BJ (cell line): ENCODE measurements at places on chromosomes 2 and 18.

DNA sequence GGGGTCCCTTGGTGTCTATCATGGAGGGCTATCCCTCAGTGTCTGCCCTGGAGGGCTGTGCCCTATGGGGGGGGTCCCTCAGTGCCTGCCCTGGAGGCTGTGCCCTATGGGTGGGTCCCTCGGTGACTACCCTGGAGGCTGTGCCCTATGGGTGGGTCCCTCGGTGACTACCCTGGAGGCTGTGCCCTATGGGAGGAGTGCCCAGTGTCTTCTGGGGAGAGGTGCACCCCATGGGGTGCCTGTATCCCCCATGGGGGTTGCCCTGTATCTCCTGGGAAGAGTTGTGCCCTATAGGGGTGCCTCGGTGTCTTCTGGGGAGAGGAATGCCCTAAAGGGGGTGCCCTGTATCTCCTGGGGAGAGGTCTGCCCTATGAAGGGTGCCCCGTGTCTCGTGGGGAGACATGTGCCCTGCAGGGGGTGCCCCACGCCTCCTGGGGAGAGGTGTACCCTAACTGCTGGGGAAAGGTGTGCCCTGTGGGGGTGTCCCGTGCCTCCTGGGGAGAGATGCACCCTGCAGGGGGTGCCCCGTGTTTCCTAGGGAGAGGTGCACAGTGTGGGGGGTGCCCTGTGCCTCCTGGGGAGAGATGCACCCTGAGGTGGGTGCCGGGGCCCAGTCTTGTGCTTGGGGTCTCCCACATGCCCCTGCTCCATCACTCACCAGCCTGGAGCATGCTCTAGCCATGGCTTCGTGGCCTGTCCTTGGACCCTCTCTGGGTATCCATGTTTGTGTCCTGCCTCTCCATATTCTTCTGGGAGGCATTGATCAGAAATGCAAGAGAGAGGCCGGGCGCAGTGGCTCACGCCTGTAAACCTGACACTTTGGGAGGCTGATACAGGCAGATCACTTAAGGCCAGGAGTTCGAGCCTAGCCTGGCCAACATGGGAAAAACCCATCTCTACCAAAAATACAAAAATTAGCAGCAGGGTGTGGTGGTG is 215.6 kb downstream of the HDAC4 start:
- DNase-seq: no peak

- DNase-seq: no peak
Measured at GRCh38 chr2:78586316-78586715, 439.2 kb upstream of the REG3G start.

DNA sequence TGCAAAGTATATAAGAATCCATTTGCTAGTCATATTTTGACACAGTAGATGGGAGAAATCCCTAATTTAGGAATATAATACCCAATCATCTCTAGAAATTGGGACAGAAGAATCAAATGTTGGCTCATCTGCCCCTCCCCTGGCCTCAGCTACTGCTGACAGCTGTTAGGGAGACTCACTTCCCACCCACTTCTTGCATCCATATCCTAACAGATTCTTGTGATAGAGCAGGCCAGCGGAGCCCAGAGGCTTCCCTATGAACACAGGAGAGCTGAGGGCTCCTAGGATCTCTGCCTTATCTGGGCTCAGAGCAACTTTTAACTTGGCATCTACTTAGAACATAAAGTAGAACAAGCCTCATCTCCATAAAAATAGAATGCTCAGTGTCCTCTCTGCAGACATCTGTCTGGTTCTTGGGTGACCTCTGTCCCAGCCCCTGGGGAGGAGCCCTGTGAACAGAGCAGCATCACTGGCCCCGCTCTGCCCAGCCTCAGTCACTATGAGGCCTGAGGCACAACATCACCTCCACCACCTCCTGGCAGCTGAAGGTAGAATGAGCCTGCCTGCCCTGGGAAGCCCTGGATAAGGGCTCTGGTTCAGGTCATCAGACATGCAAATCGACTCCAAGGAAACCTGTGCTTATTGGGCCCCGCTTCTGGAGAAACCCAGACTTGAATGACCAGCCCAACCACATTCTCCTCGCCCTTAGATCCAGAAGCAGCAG is 229.7 kb downstream of the ANKRD36B start:
- no peak for DNase-seq

DNA sequence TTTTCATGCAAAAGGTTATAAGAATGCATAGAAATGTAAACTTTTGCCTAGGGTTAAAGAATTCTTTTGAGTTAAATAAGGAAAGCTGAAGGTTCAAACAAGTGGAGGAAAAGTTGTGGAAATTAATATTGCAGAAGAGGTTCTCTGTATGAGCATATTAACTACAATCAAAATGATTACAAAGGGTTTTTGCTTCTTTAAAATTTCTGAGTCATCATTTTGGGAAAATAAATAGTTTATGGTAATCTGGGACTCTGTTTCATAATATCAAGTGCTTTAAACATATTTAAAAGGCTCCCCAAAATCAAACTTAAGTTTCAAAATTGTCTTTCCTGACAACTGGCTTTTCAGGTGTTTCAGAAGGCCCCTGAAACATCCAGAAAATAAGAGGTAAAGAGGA is 415.7 kb downstream of the ZNF804A start:
- no peak for DNase-seq

DNA sequence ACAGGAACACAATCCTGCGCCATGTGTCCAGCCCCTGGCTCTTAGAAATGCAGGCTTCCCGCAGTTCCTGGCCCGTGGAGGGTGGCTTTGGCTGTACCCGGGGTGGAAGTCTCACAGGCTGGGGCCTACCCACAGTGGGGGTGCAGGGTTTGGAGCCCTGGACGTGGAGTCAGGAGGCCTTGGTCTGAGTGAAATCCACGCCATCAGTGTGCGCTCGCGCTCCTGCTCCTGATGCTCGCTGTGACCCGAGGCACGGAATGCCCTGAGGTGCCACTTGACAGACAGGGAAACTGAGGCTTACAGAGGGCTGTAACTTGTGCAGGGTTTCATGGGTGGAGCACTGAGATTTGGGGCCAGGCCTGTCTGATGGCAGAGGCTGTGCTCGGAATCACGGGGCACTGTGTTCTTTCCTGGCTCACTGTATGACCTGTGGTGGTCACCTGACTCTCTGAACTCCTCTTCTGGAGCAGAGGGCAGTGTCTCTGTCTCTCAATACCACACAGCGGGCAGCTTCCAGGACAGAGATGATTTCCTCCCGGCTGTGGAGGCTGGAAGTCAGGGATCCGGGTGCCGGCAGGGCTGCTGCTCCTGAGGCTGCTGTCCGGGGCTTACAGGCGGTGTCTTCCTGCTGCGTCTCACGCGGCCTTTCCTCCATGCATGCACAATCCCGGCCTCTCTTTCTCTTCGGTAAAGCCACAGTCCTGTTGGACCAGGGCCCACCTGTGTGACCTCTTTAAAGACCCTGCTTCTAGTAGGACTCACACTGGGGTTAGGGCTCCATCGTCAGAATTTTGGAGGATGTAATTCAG is 25.9 kb upstream of the ALLC start:
- DNase-seq: no peak

DNA sequence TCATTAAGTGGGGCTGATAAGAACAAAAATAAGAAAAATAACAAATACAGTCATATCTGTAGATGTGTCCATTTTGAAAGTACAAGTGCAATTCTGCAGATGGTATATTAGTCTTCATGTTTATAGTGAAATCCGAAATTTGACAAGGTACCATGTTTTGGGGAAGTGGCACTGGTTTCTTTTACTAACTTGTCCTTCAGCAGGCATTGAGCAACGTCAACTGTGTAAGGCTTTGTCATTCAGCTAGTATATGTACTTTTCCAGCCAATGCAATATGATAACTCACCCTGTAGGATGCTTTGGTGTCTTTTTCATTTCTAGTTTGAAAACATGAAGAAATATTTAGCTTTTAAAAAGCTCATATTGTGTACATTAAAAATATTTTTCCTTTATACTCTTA is 139.9 kb downstream of the MCFD2 start:
- no peak for DNase-seq

DNA sequence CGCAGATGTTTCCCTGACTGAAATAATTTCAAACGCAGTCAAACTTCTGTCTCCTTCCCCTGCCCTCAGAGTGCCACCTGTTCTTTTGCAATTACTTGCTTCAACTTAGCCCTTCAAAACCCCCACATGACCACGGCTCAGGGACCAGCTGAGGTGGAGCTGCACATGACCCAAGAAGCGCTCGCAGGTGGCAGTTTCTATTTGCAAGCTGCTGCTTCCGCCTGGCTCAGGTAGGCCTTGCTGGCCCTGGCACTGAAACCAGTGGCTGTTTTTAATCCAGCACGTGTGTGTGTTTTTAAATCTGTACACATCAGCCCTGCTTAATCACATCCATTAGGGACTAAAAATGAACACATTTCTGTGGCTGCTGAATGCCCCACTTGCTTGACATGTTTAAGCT is 95.3 kb downstream of the CCDC93 start:
- no peak for DNase-seq

GRCh38 chr18:36601316-36601715 is 227.5 kb downstream of the TPGS2 start:
- no peak for DNase-seq

DNA sequence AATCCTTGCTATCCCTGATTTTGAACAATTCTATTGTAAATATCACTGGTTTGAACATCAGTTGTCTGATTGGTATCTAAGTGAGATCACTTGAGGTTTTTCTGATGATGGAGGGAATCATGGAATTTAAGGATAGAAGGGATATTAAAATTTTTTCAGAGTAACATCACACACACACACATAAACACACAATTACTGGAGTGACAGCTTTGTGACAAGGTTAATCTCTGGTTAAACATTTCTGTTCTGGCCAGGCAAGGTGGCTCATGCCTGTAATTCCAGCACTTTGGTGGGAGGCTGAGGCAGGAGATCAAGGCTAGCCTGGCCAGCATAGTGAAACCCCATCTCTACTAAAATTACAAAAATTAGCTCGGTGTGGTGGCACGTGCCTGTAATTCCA is 85.3 kb downstream of the SOCS6 start:
- DNase-seq: peak; percentile 33

GRCh38 chr2:217420854-217421253 is 561.0 kb upstream of the TNP1 start:
- DNase-seq: no peak

DNA sequence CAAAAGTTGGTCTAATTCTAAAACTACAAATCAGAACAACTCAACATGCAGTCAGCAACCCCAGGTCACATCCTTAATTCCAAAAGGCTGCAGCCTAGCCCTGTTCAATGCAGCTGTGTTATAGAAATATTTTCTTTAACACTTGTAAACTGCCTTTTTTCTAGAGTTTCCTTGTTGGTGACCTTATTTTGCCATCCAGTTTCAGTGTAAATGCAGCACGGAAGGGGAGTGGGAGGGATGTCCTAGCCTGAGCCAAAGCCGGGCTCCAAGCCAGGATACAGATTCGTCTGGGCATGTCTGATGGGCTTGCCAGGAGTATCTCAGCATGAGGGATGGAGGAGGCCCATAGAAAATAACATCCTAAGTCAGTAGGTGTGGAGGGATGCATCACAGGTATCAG is 17.7 kb upstream of the SP3 start:
- DNase-seq: no peak

DNA sequence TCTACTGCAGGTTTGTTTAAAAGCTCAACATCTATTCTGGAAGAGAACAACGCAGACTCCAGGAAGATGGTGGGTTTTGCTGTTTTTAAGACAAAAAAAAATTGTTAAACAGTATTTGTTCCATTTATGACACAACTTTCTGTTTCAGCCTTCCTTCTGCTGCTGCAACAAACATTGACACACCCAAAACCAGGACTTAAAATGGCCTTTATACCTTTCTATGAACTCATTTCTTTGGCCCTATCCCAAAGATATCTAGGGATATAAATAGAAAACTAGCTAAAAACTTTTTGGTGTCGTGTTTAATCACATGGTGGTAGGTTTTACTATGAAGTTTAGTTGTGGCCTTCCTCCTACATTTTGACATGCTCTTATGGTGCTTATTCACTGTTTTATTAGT is 964 bp upstream of the GALNT3 start:
- DNase-seq: no peak

DNA sequence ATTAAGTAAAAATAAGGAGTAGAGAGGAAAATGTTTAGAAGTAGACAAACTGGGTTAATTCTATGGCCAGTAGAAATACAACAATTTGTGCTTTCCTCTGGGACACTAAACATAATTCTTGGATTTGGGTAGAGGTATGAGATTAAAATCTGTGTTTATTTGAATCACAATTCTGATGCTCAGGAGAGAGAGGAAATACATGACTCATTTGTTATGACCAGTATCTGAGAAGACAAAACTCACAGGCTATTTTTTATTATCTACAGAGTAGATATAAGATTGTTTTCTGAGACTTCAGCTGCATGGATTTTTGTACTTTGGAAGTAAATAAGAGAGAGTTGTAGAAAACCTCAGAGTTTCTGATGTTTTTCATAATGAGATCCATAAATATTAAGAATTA is 315.7 kb upstream of the CWC22 start:
- DNase-seq: no peak

DNA sequence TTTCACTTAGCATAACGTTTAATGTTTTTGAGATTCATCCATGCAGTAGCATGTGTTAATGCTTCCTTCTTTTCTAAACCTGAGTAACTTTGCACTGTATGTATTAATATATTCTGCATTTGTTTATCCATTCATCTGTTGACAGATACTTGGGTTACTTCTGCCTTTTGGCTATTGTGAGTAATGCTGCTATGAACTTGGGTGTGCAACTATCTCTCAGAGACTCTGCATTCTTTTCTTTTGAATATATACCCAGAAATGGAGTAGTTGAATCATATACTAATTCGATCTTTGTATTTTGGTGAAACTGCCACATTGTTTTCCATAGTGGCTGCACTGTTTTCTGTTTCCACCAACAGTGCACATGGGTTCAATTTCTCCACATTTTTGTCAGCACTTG is 128.3 kb downstream of the SH3BP4 start:
- no peak for DNase-seq

DNA sequence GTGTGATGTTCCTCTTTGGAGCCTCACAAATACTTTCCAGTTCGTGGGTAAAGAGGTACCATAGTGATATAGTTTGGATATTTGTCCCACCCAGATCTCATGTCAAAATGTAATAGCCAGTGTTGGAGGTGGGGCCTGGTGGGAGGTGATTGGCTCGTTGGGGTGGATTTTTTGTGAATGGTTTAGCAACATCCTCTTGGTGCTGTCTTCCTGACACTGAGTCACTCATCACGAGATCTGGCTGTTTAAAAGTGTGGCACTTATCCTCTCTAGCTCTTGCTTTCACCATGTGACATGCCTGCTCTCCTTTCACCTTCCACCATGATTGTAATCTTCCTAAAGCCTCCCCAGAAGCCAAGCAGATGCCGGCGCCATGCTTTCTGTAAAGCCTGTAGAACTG is 3.0 kb upstream of the CCDC93 start:
- DNase-seq: no peak

DNA sequence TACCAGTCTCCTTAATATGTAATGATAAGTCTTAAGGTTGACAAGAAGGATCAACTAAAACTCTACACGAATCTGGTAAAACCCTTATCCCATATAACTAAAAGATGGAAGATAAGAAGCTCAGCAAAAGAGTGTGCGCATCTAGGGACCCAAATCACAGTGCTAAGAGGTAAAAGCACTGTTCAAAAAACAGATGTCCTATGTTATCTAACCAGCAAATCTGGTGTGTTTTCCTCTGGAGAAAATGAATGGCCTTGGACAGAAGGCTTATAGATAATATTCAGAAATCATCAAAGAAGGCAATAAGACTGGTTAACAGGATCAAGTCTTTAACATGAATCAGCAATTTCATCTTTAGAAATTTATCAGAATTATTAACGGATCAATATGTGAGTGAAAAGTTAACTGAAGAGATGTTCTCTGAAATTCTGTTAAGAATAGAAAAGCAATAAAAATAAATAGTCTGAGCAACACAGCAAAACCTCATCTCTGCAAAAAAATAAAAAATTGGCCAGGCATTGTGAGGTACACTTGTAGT is 47.1 kb downstream of the RPRD1A start:
- DNase-seq: no peak

- peak; percentile 93 for DNase-seq
Measured at GRCh38 chr2:32484937-32485336, 128.1 kb downstream of the BIRC6 start.
